ENCODE measurements at places on chromosomes 2 and 18.

DNA sequence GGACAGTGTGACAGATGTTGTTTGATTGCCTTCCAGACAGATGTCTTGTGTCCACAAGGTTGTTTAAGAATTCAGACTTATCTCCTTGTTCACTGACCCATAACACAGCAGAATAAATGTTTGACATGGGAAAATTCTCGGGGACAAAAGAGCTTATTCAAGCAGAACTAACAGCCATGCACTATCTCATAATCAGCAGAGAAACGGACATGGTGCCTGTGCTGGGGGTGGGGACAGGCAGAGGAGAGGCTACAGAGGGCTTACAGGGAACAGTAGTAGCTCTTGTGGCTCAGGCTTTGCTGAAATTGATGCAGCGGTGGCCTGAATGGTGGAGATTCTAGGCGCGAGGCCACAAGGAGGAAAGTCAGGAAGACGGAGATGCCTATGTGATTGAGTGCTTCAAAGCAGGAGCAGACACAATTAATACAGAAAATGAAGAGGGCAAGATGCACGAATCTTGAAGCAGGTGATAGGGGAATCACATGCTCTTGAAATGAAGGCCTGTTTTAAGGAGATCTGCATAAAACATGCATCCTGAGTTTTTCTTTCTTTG lies 62.0 kb upstream of the CAB39 start:
- no peak for DNase-seq

- no peak for DNase-seq
These were observed 44.1 kb downstream of the MRPS5 start for GRCh38 chr2:95077530-95077825.

DNA sequence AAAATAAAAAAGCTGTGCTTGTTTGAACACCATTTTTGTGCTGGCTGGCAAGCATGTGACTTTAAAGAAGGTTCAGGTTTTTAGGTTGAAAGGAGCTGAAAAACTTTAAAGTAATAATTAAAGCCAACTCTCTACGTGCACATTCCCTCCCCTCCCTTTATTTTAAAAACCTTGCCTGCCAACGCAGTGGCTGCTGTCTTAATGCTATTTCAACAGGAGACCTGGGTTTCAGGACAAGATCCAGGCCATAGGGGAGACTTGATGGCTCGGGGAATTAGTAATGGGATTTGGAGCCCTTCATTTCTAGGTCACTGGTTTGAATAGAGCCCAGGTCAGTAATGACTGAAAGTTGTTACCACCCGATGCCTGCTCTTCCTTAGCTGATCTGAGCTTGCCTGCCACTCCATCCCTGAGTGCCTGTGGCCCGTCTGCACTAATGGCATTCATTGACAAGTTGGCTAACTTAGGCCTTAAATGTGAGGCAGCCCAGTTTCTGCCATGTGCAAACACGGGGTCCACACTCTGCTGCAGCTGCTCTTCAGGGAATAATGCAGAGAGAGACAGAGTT lies 1233.2 kb upstream of the ZEB2 start:
- DNase-seq, result no peak

DNA sequence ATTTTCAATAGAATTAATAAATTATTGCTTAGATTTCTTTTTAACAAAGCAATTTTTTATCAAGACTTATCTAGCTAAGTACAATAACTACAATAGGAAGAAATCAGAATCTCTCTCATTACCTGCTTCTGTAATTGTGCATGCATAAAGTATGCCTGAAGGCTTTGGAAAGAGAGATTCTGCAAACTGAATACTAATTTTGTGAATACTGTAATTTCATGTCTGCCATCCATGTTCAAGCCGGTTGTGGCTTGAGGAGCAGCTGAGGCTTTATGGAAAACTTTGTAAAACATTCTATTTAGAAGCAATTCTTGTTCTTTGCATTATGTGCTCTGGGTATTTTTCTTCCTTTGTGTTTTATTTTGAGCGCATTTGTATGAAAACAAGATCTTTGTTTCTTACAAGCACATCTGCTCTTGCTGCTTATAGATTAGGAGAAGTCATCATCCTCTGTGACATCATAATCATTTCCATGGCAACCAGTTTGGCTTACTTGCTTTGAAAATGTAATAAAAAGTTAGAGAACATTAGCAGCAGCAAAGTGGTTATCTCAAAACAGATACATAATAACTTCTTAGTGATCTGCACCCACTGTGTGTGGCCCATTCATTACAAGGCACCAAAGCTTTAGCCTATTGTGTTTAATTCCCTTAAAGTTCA lies 16.0 kb upstream of the IKZF2 start:
- DNase-seq, result no peak

DNA sequence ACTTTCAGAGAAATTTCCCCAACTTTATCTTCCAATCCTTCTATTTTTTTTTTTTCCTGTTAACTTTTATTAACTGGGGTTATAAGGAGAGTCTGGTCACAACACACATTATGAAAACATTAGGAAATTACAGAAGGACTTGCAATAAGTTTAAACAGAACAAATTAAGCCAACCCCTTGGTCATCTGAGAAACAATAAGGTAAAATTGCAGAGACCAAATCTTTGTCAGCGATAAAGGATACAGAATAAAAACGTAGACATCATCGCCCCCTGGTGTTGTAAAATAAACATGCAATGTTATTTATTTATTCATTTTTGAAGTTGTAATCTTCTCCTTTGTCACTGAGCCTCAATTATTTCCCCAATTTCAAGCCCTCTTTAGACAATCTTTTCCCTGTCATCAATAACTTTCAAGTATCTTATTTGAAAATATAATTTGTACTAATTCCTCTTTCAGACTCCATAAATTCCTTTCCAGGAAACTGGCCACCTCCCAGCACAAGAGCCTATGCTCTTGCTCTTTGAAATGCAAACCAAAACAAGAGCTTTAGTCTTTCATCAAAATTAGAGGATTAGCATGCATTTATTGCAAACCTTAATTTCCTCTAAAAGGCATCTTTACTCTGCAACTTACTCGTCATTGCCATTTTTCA lies 19.5 kb downstream of the G6PC2 start:
- peak; percentile 51 for DNase-seq

GRCh38 chr2:129892773-129893172 lies 86.7 kb upstream of the RAB6C start:
- DNase-seq, result no peak

- no peak for DNase-seq
These were observed 629.7 kb upstream of the SETBP1 start for GRCh38 chr18:44051026-44051425.

DNA sequence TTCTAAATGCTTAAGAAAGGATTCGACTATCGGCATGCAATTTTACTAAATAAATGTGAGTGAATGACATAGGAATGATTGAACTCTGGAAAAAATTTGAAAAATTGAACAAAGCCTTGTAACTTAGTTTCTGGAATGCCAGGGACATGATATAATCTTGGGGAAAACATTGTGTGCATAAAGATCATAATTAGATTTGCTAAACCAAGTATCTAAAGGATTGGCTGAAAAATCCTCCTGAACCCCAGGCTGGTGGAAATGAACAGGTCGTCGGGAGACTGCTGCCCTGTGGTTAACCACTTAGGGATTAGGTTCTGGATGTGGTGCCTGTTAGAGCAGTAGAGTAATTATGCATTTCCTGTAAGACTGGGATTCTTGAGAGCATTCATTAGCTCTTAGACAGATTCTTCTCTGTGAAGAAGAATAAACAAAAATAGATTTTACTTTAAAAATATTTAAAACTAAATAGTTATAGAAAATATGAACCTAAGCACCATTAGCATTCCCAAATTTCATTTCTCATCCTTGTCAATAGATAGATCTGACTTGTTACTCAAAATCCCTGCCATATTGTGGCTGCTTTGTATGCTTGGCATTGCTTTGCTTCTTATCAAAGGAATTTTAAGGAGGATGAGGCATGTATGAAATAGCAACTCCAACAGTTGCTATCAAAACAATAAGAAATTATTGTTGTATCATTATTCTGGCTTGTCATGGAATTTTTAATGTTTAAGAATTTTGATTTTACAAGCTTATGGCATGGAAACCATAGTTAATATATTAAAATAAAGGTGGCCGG lies 55.9 kb downstream of the LYPD6B start:
- no peak for DNase-seq

GRCh38 chr2:178246696-178247095 lies 52.4 kb downstream of the OSBPL6 start:
- DNase-seq, result no peak

DNA sequence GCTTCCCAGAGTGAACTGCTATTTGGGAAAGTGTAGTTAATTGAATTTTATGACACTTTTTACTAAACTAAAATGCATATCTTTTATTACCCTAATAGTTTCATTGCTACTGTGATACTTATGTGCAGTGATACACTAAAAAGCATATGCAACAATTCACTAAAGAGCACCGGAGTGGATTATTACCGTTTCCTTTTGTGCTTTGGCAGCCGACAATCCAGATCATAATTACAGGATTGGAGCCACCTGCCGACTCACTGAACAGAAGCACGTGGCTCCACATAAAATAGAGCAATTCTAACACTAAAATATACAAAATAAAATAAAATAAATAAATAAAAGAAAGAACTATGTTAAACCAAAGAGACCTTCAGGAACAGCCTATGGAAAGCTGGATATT lies 583.4 kb downstream of the NRXN1 start:
- no peak for DNase-seq

- no peak for DNase-seq
These were observed 107.0 kb downstream of the STRN start for GRCh38 chr2:36859366-36859792.

- no peak for DNase-seq
These were observed 24.5 kb downstream of the NFATC1 start for GRCh38 chr18:79420033-79420745.

GRCh38 chr2:201320701-201321100 lies 36.4 kb downstream of the FLACC1 start:
- no peak for DNase-seq

- DNase-seq, result peak; percentile 11
These were observed 169.4 kb downstream of the SMAD7 start for GRCh38 chr18:48781163-48781987.

DNA sequence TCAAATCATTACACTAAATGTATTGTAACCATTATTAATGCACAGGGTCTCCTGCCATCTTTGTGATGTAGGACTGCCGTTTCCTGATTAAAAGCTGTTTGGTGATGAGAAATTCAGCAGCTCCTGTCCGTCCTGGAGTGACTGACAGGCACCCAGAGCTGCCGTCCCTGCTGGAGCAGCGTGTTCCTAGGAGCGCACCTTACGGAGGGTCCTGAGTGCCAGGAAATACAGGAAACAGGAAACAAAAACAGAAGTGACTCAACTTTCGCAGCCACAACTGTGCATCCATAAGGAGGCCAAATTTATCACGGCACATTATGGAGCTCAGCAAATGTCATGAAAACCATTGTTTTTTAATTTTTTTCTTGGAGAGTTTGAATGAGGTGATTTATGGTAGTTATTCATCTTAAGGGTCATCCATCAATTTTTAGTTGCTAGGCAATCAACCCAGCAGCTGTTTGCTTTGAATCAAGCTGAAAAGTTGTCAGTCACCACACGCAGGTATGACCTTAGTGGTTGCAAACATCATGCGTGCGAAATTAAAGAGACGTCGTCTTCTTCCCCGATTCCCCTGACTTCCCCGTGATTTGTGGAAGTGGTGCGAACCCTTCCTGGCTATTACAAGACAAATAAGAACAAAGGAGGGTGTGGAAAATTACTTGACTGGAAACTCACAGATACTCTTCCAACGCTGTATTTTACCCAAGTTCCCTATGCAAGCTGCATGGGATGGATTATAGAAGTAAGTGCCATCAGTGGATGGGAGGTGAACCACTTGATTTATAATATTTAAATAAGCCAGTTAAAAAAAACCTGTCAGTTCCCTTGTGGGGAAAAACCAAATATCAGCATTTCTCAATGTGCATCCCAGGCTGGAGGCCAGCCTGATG lies 19.8 kb downstream of the TSHZ1 start:
- DNase-seq, result no peak

- DNase-seq, result no peak
These were observed 24.3 kb downstream of the NCOA1 start for GRCh38 chr2:24515335-24515734.

- no peak for DNase-seq
These were observed 9.0 kb upstream of the SLC20A1 start for GRCh38 chr2:112636605-112637288.

DNA sequence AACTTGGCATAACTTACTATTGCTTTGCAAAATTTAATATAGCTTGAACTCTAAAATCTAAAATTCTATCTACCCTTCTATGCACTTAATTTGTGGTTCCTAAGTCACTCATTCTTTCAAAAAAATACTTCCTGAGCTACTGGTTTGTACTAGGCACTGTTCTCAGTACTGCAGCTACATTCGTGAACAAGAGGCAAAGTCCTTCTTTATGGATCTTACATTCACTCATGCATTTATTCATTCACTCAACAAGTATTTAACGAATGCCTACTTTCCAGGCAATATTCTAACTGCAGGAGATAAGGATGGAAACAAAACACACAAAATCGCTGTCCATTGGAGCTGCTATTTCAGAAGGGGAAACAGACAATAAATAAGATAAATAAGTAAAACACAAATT lies 104.8 kb downstream of the NBAS start:
- no peak for DNase-seq

GRCh38 chr2:157782057-157782845 lies 93.9 kb downstream of the ACVR1 start:
- no peak for DNase-seq

DNA sequence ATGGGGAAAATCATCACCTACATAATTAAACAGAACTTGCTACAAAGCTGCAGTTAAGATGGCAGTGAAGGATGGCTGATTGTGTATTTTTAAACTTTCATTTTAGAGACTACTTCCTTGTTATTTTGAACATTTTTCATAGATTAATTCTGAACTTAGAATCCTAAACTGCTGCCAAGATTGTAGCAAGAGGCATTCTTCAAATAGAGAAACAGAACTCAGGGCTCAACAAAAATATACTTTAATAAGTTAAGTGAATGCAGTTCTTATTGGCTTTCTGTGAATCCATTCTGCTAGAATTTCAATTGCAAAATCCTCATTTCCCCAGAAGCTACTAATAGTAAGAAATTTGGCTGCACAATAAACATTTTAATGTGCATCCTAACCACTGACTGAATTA lies 160.3 kb downstream of the L3MBTL4 start:
- no peak for DNase-seq

DNA sequence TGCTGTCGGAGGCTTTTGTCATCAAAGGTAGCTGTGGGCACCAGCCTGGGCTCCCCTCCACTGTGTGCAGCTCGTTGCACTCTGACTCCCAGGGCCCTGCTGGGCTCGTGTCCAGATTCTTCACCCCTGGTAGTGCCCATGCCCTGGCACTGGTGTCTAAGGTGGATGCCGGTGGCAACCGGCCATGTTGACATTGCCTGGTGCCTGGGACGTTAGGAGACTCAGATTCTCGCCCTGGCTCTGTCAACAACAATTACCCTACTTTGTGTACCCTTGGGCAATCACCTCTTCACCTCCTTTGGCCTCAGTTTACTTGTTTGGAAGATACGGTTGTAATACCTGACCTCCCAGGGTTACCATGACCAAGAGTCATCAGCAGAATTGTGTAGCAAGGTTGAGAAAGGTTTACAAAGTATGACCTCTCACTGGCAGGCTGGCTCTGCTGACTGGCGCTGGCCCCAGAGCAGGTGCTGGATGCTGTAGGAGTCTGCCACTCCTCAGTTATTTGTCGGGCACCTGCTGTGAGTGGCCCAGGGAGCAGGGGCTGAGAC lies 41.5 kb upstream of the MCFD2 start:
- DNase-seq, result no peak

Measured in CD4-positive, alpha-beta T cell treated with Interleukin-12 subunit alpha and Interleukin-12 subunit beta, for 1 hour (primary cell).